ENCODE measurements at places on chromosomes 1 and 21. TPM values are rescaled to one million over a fixed set of nuclear protein-coding genes. Genes with fewer than 3 reads are reported as not detected.

The TRABD2B gene
- 3.8 TPM for polyA plus RNA-seq

The MCOLN3 gene
- polyA plus RNA-seq, result 3.4 TPM

DNA sequence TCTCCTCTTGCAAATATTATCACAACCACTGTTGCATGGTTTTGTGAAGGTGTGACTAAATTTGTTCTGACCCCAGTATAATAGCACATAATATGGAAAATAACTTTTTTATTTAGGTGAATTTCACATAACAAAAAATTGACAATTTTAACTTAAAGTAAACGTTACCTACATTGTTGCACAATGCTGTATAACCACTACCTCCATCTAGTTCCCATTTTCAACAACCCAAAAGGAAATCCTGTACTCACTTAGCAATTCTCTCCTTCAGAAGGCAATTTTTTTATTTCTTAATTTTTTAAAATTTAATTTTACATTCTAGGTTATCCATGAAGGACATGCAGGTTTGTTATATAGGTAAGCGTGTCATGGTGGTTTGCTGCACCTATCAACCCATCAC, 95.2 kb downstream of the KCNJ6 start:
- no peak for DNase-seq

DNA sequence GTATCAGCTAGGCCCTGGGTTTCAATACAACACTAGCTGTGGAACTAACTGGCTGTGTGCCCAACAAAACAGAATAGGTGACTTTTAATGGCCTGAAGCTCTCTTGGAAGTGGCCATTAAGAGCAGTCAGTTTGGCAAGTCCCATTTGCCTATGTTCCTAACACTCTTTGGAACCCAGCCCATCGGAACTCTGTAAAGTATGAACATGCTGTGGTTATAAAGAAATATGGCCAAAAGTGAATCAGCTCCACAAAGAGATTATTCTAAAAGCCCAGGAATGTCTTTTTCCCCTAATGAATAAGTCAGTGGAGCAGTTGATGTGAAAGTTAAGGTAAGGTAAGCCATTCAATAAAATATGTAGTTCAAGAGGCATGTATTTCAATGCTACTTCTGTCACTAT, 223.7 kb upstream of the ADAMTS5 start:
- no peak for DNase-seq

GRCh38 chr1:246246430-246246829, 260.6 kb downstream of the SMYD3 start:
- DNase-seq, result no peak

DNA sequence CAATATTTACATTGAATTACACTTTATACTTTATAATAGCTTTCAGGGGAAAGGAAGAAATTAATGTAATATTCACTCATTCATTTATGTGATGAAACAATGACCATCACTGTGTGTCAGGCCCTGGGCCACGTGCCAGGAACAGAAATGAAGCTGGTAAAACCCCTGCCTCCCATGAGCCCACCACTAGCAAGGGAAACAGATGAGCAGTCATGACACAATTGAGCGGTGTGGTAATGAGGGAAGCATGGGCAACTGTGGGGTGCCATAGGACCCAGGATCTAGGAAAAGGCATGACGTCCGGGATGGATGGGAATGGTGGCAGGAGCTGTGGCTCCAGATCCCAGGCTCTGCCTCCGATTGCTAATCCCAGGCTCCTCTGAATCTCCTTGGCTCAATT, 17.0 kb upstream of the SLC5A9 start:
- DNase-seq, result no peak

GRCh38 chr1:207752456-207752998, 673 bp downstream of the CD46 start:
- no peak for DNase-seq

DNA sequence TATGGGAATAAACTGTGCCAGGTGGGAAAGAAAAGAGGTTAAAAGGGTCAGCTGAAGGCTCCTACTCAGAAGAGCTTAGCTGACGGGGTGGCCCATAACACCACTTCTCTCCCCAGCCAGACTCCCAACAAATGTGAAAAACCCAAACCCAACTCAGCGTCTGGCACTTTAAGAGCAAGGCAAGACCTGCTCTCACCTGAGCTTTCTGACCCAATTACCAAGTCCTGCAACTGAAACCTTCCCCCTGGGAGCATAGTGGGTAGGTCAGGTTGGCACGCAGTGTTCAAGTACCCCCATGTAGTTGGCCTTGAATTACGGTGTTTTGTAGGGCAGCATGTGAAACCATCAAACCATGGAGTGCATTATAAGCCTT, 3.2 kb downstream of the IRF6 start:
- DNase-seq, result no peak

DNA sequence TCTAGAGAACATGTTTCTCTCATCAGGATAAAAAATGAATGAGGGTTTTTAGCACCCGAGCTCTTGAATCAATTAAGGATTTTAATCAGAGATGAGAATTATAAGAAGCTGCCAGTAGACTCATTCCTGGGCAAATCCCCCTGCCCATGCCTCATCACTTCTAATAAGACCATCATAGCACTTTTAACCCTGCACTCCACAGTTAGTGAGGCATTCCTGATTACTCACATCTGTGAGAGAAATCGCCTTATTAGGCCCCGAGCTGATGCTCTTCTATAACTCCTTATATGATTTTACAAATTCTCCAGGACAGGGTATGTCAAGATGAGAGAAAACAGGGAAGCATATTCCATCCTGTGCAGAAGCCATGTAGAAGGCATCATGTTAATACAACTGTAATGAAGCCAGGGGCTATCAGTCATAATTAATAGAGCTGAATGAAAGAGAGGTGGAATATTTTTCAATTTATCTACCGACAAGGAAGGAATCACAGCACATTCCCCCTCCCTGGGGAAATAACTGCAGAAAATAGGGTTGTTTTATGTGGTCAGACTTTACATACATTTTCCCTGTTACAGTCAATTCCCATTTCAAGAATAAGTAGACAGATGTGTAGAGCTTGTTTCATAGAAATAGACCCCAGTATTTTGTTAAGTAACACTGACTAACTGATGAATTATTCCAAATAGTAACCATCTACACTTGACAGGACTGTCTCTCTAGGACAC, 272.7 kb downstream of the HHIPL2 start:
- no peak for DNase-seq

GRCh38 chr1:86104606-86105532, 51.7 kb downstream of the COL24A1 start:
- DNase-seq, result no peak

- no peak for DNase-seq
Observed at GRCh38 chr1:226814751-226815537, 55.5 kb upstream of the PSEN2 start.

DNA sequence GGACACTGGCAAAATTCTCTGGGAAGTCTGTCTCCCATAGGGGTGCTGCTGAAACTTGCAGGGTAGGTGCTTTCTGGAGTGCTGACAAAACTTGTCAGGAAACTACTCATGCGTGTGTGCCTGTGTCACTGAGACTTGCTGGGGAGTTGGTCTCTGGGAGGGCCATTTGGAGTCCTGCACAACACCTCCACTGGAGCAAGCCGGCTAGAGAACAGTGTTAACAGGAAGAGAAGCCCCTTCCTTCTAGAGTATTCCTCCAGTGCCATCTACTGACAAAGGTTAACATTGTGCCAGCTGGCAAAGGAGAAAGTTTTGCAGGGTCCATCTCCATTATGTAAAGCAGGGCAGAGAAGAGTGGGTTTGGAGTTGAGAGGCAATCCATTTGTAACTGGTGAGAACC, 30.0 kb downstream of the ZMYM4 start:
- no peak for DNase-seq

- DNase-seq, result no peak
Observed at GRCh38 chr1:36825226-36825625, 209.1 kb downstream of the GRIK3 start.

All from forelimb muscle (tissue), 1 donor.